ENCODE measurements at places on chromosomes 5 and 9. TPM values are rescaled to one million over a fixed set of nuclear protein-coding genes. Genes with fewer than 3 reads are reported as not detected.

The PIP5K1B gene
- 0.70 TPM for polyA plus RNA-seq

The MCTP1 gene
- polyA plus RNA-seq: 1.4 TPM

The GCNT4 gene
- polyA plus RNA-seq: 0.65 TPM

DNA sequence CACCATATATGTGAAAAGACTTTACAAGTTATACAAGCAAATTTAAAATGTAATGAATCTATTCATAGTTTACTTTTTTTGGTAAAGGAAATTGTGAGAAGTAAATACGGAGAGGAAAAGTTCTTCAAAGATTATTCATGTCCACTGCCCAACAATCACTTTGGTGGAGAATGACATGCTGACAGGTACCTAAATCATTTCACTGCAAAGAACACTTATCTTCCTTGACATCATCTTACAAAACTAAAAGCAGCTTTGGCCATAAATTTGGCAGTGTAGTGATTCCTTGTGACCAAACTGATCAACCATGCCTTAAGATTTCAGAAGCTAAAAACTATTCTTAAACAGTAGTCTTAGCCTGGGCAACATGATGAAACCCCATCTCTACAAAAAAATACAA is 42.5 kb downstream of the GOLPH3 start:
- DNase-seq: no peak

GRCh38 chr5:64201996-64202395 is 36.4 kb downstream of the RNF180 start:
- no peak for DNase-seq

DNA sequence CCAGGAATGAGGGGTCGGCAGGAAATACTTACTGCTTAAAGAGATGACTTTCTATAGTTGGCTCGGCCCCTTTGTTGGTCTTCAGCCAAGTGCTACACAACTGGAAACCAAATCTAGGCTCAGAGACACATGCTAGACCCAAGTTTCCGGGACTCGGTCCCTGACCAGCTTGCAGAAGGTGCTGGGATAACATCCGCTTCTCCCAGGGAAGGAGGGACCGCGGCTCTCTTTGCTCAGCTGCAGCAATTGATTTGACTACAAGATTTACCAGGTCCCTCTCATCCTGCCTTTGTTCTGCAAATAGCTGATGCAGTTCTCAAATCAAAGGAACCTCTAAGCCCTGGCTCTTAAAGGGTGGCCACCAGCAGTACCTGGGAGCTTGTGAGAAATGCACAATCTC is 314.7 kb downstream of the MLLT3 start:
- no peak for DNase-seq

DNA sequence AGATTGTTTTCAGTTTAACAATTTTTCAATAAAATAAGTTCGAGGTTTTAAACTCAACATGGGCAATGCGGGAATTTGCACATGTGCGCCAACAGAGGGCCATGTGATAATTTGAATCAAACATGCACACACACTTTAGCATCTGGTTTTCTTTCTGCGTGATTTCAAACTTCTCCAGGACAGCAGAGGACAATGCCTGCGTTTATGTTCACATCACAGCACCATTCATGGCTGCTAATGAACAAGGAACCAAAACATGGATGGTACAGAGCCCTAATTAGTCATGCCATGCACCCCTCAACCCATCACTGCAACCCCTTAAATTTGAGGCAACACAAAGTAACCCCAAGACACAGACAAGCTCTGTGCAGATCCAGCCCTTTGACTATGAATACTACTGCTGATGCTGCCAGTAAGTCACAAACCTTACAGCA is 2.8 kb downstream of the SHC3 start:
- no peak for DNase-seq
